ENCODE measurements at places on chromosomes 12 and 14.

GRCh38 chr12:3713483-3713882, 39.4 kb downstream of the CRACR2A start:
- no peak for DNase-seq

GRCh38 chr14:75442642-75443041, 14.8 kb downstream of the JDP2 start:
- no peak for DNase-seq

- DNase-seq = no peak
These were observed 33.4 kb downstream of the CDC42BPB start for GRCh38 chr14:103023881-103024473.

- DNase-seq = no peak
These were observed 106.7 kb downstream of the PRMT8 start for GRCh38 chr12:3597526-3598210.

DNA sequence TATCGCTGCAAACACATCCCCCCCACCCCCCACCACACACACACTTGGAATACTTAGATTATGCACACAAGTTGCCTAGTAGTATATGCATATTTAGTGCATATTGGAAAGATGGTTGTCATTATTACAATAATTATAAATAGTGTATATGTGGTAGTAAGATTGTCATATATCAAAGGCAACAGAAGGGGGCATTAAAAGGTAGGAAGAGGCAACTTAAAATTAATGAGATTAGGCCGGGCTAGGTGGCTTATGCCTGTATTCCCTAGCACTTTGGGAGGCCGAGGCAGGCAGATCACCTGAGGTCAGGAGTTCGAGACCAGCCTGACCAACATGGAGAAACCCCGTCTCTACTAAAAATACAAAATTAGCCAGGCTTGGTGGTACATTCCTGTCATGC, 52.1 kb downstream of the GSC start:
- DNase-seq = no peak

DNA sequence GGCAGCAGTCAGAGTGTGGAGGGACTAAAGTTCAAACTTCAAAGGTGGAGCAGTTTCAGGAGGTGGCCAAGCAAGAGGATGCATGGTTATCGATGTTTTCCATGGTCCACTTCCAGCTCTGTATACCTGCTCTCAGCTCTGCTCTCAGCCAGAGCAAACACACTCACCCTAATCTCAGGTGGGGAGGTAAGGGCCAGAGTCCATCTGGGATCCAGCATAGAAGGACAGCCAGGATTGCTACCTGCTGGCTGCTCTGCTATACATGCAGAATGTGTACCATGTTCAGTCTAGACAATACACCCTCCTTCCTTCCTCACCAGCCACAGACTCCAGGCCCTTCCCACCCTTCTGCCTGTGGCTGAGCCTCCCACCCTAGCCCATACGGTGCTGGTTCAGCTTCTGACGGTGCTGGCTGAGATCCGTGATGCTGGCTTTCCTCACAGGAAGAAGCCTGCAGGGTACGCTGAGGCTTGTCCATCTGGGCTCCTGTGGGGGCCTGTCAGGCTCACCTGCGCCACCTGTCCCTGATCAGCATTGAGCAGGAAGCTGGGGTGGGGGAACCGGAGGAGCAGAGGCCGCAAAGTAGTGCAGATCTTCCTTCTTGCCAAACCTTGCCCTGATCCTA, 2.4 kb downstream of the CBLN3 start:
- DNase-seq = no peak

- DNase-seq = no peak
These were observed 199.3 kb upstream of the PWP1 start for GRCh38 chr12:107486140-107486892.

- no peak for DNase-seq
These were observed 8.6 kb upstream of the USP15 start for GRCh38 chr12:62251609-62251958.
